ENCODE measurements at places on chromosomes 16 and 17.

GRCh38 chr16:65045961-65046360 is 75.9 kb downstream of the CDH11 start:
- no peak for DNase-seq

DNA sequence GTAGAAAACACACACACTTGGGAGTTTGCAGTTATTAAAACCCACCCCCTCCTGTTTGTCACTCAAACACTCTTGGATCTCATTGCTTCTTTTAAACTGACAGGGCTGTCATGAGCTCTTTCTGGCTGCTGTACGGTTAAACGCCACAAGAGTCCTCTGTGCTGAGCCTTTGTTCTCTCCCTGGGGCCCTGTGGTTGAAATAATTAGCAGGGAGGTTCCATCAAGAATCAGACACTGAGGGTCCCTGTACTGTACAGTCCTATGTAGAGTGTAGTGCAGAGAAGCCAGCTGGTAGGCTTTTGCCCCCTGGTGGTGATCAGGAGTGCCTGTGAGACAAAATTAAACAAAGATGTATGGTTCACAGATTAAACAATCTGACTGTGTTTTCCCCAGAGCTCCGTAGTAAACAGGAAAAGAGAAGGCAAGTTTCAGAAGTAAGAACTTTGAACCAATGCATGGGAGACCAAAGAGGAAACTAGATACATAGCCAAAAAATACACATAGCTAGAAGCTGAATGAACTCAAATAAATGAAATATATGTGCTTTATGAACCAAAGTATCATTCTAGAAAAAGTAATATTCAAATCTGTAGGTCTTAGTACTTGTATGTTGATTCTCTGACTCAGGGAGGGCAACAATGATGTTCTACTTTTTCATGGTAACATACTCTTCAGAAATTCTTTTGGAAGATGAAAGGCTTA is 1.4 kb upstream of the SSH2 start:
- no peak for DNase-seq

- DNase-seq = no peak
Observed at GRCh38 chr17:34375426-34375997, 12.5 kb upstream of the CCL1 start.

- no peak for DNase-seq
Observed at GRCh38 chr17:17474341-17474740, 2.5 kb upstream of the MED9 start.

- no peak for DNase-seq
Observed at GRCh38 chr16:30941600-30942425, 7.1 kb upstream of the ORAI3 start.

DNA sequence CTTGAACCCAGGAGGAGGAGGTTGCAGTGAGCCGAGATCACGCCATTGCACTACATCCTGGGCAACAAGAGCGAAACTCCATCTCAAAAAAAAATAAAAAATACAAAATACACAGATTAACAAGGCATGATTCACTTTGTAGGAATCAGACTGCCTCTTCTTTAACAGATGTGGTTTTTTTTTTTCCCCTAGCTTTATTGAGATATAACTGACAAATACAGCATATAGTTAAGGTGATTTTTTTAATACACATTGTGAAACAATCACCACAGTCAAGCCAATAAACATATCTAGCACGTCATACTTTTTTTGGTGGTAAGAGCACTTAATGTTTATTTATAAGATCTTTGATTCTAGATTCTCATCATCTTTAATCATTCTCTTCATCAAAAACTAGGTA is 87.8 kb downstream of the SPAG9 start:
- DNase-seq = no peak

DNA sequence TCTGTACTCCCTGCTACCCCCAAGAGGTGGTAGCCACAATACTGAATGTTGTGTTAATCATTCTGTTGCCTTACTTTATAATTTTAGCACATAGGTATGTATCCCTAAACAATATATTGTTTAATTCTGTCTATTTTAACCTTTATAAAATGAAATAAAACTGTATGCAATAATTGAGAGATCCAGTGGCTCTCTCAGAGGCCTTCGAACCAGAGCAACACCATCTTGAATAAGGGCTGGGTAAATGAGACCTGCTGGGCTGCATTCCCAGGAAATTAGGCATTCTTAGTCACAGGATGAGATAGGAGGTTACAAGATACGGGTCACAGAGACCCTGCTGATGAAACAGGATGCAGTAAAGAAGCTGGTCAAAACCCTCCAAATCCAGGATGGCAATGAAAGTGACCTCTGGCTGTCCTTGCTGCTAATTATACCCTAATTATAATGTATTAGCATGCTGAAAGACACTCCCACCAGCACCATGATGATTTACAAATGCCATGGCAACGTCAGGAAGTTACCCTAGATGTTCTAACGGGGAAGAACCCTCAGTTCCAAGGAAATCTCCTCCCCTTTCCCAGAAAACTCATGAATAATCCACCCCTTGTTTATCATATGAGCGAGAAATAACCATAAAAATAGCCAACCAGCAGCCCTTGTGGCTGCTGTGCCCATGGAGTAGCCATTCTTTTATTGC is 2.0 kb upstream of the CANT1 start:
- no peak for DNase-seq

GRCh38 chr17:57099165-57099564 is 14.1 kb downstream of the AKAP1 start:
- no peak for DNase-seq

DNA sequence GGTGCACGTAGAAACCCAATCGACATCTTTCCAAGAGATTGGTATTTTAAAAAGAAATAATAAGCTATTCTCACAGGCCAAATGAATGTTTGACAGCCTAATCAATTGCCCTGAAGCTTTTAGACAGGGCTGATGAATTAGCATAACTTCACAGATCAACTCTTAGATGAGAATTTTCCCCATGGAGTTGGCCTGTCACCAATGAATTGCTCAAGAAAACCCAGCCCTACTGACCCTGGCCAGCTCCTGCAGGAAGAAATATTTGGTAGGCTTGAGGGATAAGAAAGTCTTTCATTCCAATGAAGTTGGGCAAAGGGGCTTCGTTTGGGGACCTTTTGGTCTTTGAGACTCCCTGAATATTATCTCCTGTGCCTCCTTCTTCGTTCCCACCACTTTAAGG is 23.4 kb upstream of the SEC14L1 start:
- no peak for DNase-seq

- no peak for DNase-seq
Observed at GRCh38 chr16:2712063-2712441, 8.0 kb downstream of the PRSS27 start.

DNA sequence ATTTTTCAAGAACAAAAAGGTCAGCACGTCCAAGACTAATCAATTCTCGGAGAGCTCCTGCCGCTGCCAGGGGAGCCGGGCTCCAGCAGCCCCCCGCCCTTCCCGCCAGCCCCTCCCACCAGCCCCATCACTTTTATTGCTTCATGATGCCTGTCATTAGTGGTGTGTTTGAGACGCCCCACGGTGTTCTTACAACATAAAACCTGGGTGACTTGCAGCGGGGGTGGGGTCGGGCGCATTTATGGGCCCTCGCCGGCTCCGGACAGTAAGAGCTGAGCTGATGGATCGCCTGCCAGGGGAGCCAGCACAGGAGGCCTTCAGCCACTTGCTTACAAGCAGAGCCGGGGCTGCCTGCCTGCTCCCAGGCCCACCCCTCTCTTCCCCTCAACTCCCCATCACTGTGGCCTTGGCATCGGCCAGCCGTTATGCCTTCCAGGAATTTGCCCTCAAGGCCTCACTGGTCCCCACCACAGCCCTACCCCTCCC is 82.9 kb upstream of the CBX4 start:
- DNase-seq = no peak

- DNase-seq = no peak
Observed at GRCh38 chr17:21001111-21001812, 41.5 kb downstream of the USP22 start.

- no peak for DNase-seq
Observed at GRCh38 chr17:45951403-45951802, 47.6 kb upstream of the STH start.

GRCh38 chr16:53761962-53762703 is 58.2 kb downstream of the FTO start:
- no peak for DNase-seq

DNA sequence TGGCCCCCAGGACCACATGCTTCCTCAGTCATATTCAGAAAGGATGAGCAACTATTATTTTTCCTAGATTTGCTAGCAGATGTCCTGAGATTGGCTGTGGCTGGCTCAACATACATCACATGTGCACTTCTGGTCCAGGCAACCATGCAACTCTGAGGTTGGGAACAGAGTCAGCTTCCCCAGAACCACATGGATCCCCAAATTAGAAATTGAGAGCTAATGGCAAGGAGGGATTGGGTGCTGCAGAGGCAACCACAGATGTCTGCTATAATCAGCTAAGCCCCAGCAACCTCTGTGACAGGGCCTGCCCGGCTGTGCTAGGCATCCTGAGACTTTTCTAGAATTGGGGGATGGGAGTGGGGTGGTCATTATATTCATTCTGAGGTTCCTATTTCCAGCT is 33.8 kb upstream of the CLEC18A start:
- no peak for DNase-seq

- no peak for DNase-seq
Observed at GRCh38 chr16:63289834-63290460, 1253.7 kb upstream of the CDH8 start.

DNA sequence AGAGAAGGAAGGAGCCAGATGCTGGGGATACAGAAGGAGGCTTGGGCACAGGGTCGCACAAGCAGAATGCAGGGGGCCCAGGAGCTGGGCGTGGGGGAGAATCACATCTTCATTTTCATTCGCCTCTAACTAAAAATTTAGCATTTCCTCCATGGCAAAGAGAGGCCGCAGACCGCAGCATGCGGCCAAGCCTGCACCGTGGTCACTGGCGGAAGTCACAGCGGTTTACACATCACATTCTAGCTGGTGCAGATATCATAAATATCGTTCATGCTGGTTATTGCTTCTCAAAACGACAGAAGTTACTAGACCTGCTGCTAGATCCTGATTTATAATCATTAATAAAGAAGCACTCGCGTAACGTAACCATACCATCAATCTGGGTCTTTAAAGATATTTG is 162.0 kb downstream of the NTN1 start:
- no peak for DNase-seq

DNA sequence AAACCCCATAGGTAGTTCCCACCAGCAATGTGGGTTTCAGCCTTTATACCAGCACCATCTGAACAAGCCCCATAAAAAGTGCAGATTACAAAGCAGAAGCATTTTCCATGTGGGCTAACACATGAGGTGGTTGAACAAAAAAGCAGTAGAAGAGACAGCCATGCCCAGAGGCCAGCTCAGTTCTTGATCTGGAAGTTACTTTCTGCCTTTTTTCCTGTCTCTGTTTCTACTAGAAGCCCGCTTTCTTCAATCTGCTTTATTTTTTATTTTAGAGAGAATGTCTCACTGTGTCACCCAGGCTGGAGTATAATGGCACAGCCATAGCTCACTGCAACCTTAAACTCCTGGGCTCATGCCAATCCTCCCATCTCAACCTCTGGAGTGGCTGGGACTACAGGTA is 31.5 kb upstream of the APOH start:
- no peak for DNase-seq

- no peak for DNase-seq
Observed at GRCh38 chr16:48373258-48374029, 11.8 kb downstream of the SIAH1 start.

DNA sequence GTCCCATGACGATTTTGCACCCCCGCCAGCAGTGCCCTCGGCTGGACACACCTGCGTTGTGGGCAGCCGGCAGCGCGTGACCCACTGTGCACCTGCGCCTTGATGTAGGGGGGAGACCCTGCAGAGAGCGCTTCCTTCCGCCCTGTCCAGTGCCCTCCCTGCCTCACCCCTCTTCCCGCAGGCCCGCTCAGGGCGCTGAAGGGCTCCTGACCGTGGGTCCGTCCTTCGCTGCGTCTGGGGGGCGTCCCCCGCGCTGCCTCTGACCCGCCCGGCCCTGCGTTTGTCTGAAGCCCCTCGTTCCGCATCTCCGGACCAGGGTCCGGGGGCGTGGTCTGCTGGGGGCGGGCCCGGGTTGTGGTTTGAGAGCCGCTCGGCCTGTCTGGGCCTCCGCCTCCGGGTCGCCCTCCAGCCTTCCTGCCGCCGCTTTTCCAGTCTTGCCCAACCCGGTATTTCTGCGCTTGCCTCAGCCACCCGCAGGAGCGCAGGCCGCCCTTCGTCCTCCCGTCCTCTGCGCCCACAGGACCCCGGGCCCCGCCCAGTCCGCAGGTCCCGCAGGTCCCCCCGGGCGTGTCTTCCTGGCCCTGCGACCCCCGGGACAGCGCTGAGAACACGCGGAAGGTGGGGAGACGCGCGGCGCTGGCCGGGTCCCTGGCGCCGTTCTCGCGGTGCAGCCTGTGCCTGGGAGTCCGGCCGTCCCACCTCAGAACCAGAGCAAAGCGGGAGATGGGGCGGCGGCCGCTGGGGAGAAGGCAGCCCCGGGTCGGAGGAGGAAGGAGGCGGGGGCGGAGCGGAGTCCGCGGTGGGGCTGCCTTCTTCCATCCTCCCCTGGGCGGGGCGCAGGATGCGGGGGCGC is 4.0 kb upstream of the IL17C start:
- DNase-seq = no peak

GRCh38 chr17:66627985-66628384 is 206.9 kb upstream of the CACNG5 start:
- DNase-seq = no peak

- DNase-seq = no peak
Observed at GRCh38 chr17:77999413-78000173, 41.1 kb downstream of the TNRC6C start.

DNA sequence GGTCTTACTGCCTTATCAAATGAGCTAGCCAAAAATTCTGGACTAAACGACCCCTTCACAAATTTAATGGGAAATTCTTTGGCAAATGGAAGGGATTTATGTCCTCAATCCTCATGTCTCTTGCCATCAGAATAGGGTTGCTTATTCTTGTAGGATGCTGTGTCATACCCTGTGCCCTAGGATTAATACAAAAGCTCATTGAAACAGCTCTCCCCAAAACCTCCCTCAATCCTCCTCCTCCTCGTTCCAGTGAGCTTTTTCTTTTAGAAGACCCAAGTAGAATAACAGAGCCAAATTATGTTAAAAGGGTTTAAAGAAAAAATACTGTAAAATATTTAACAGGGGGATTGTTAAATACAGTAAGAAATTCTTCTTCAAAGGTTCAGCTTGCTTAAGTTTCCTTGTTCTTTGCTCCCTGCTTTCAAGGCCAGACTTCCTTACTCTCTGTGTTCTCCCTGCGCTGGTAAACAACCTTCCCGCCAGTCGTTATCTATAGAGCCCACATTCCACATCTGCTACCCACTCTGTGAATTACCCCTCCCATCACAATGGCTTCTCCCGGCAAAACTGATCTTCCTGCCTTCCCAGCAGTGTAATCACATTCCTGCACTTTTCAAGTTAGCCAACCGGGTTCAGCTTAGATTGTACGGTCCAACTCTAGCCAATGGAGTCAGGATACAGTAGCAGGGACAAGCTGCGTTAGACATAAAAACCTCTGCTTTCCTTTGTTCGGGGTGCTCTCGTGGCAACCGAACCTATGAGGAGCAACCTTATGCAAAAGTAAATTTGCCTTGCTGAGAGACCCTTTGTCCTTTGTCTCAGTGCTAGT is 9.7 kb downstream of the HPR start:
- DNase-seq = no peak

- DNase-seq = no peak
Observed at GRCh38 chr17:77451245-77451893, 310.6 kb downstream of the SEC14L1 start.

GRCh38 chr17:74723891-74724290 is 11.2 kb upstream of the CD300LF start:
- DNase-seq = no peak

Measured in AG04449 (cell line).